ENCODE measurements at places on chromosomes 7 and 10.
A peak's percentile ranks its signal among the peaks of the same experiment; 100 is the strongest.

DNA sequence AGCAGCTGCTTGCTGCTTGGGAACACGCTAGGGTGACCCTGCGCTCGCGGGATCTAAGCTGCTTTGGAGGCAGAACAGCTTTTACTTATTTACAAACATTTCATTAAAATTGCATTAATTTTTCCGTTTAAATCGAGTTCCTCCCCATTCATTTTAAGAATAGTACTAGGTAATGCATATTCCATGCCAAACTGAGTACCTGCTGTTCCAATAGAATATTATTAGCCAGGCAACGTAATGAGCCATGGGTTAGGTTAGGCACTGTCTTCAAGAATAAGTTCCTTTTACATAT, 860 bp downstream of the EXOC6 start:
- DNase-seq = no peak

DNA sequence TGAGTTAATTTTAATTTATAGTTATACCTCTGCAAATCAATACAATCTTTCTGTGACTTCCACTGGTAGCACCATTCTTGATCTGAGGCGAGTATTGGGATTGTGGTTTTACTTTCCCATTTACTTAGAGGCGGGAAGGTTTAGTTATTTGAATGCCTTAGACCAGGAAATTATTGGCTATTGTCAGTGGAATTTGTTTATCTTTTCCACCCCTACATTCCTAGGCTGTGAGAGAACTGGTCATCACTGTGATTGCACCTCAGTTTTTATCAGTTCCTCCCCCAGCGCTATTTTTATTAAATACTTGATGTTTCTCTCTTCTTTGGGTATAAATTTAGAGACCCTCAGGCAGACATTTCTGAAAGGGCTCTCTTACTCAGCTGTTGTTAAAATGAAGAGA, 29.9 kb downstream of the CDK14 start:
- peak; percentile 69 for DNase-seq

DNA sequence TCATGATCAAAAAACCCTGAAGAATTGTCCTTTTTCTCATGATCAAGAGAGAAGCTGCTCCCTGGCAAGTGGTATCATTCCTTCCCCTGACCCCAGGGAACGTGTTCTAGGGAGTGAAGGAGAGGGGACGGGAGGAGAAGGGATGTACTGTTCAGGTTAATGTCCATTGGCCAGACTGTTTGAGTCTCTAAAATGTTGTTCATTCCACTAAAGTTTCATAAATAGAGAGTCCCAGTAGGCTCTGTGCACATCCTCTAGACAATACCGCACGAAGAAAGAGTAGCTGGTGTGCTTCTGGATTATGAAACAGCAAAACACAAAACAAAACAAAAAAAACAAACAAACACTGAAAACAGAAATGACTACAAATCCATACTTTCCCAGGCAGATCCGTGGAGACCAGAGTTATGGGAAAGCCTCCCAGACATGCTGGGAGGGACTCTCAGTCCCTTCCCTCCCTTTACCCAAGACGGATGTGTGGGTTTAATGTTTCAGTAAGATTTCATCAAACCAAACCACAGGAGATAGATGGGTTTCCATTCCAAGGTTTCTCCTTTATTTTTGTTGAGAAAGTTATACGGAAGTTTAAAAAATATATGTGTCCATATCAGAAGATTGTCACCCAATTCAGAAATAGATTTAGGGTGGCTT, 66.5 kb upstream of the TNS3 start:
- no peak for DNase-seq

- peak; percentile 88 for DNase-seq
These were observed 245.9 kb downstream of the KCNMA1 start for GRCh38 chr10:77391605-77392235.

- DNase-seq = peak; percentile 65
These were observed 139.7 kb downstream of the ADK start for GRCh38 chr10:74290708-74291107.

DNA sequence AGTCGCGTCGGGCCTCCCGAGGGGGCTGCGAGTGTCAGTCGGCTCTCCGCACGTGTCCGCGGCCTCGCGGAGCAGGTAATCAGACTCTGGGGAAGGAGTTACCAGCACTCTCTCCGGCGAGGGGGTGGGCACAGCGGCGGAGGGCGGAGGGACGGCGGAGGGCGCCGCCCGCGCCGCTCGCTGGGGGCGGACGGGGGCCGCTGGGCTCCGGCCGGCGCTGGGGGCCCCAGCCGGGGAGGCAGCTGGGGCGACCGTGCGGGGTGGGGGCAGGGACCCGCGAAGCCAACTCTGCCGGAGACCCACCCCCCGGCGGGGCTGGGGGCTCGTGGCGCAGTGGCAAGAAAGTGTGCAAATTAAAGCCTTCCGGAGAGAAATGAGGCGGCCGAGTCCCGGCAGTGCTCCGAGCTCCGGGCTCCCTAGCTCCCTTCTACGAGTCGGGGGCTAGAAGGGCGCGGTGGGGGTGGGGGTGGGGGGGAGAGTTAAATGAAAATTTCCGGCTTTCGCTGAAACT, at the start of gene CDK6:
CDK6 (minus strand) TSS at position 85 of the 511 bp plus-strand sequence. CDS start 3,250 bp downstream, outside the sequence.
- DNase-seq = peak; percentile 51

GRCh38 chr10:55224007-55224781, 423.2 kb upstream of the PCDH15 start:
- DNase-seq = no peak
